ENCODE measurements at places on chromosomes 6 and 20.

- no peak for DNase-seq
Observed at GRCh38 chr6:46032110-46032998, 16.7 kb upstream of the CLIC5 start.

DNA sequence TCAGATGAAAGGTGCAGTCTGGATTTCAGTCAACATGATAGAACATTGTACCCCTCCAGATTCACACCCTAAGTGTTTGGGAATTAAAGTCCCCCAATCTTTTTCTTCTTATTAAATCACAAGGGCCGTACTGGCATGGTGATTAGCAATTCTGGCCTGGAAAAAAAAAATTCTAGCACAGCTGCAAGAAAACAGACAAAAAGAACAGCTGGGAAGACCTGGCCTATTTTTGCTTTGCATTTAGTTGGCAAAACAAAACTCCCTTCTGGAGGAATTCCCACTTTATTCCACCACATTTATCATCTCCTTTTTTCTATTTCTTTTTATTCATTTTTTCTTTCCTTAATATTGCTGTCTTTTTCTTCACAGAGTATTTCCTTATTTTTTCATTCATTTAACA lies 39.8 kb upstream of the AKAP12 start:
- DNase-seq, result no peak

- DNase-seq, result no peak
Observed at GRCh38 chr6:7324520-7324919, 11.5 kb upstream of the SSR1 start.

GRCh38 chr20:14631011-14631410 lies 293.6 kb upstream of the FLRT3 start:
- DNase-seq, result no peak

- no peak for DNase-seq
Observed at GRCh38 chr6:75206576-75207342, 906 bp upstream of the COL12A1 start.
